Astrocyte of the cerebellum (primary cell): ENCODE measurements at places on chromosomes 7 and 10.

DNA sequence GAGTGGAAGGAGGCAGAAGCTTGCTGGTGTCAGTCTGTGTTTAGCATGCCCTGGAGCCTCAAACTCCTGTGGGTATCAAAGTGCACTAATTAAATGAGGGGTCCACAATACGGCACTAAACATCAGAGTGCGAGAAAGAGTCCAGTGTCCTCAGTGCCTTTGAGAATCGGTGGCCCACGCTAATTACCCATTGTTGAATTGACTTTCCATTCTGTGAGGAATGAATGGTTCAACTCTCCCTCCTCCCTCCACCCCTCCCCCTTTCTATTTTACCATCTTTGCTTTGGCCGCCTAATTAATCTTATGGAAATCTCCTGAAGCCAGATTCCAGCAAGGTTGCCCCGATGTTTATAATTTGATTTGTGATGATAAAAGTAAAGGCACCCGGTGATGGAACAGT lies 217.8 kb downstream of the TFEC start:
- DNase-seq, result no peak

- DNase-seq, result no peak
Measured at GRCh38 chr7:100886142-100886935, 3.2 kb downstream of the UFSP1 start.

DNA sequence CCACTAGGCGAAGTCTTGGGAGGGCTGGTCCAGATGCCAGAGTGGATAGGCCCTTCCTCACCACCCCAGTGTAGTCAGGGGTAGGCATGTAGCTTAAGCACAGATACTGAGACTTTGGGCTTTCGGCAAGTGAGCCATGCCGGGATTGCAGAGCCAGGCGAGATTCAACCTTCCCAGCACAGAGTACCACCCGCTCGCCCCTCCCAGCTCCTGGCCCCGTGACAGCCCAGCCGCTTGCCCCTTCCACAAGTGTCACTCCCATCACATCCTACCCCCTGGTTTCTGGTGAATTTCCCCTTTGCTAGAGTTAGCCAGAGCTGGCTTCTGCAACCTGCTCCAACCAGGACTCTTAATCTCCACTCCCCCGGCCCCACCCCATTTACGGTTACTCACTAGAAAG lies 56.9 kb downstream of the ARHGAP22 start:
- no peak for DNase-seq

- DNase-seq, result no peak
Measured at GRCh38 chr7:28773423-28774145, 184.5 kb downstream of the TRIL start.

DNA sequence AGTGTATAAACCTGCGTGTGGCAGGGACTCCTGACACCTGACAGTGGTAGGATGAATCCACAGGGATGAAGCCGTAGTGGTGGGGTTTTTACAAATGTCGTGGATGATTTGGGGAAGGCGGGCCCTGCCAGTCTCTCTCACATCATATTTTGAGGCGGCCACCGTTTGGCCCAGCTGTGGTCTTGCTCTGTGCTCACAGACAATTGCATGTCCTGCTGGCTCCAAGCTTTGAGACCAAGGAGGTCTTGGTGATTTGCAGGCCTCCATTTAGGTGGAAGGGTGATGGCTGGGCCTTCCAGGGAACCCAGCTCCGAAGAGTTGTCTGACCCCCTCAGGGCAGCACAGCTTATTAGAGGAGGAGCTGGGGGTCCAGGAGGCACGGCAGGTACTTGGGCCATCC lies 151.1 kb upstream of the SHH start:
- no peak for DNase-seq

DNA sequence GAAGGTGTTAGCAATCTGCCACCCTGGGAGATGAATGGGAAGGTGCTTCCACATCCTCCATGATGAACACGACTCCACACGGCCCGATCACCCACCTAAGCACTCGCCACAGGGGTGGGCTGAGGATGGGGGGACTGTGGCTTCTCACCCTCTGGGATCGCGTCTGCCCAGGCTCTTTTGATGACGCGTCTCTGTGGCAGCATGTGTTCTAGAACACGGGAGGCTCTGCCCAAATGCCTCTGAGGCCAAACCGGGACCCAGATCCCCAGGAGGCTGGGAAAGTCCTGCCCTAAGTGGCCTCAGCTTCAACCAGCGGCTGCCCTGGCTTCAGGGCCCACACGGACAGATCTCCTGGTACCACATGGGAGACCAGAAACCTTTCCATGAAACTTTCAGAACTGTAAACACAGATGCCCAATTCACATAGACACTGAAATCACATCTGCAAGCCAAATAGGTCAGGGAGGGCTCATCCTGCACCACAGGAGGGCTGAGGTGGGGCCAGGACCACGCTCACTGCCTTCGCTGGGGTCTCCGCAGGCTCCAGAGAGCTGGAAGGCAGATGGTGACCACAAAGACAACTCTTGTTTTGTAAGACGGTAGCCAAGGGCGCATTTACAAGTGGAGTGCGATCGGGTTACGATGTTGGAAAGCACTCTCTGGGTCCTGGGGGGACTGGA lies 200.6 kb downstream of the PTPRN2 start:
- DNase-seq, result no peak

GRCh38 chr10:74363727-74364126 lies 212.7 kb downstream of the ADK start:
- no peak for DNase-seq

GRCh38 chr7:2775785-2776184 lies 68.3 kb downstream of the GNA12 start:
- no peak for DNase-seq

GRCh38 chr7:101537205-101537604 lies 91.9 kb downstream of the MYL10 start:
- no peak for DNase-seq

DNA sequence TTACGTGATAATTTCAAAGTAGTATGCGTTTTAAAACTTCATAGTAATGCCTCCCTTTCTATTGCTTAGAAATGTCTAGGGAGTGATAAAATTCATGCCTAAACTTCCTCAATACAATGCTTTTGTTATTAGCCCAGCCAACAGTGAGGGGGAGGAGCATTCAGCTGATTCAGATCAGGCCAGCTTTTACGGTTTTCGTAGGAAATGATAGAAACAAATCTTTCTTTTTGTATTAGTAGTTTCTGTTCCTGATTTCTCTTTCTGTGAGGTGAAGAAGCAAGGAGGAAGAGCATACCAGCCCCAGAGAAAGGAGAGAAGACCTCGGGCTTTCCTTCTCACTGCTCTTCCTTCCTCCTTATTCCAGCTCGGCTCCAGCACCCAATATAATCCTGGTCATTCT lies 35.2 kb upstream of the ITPRID1 start:
- DNase-seq, result no peak

DNA sequence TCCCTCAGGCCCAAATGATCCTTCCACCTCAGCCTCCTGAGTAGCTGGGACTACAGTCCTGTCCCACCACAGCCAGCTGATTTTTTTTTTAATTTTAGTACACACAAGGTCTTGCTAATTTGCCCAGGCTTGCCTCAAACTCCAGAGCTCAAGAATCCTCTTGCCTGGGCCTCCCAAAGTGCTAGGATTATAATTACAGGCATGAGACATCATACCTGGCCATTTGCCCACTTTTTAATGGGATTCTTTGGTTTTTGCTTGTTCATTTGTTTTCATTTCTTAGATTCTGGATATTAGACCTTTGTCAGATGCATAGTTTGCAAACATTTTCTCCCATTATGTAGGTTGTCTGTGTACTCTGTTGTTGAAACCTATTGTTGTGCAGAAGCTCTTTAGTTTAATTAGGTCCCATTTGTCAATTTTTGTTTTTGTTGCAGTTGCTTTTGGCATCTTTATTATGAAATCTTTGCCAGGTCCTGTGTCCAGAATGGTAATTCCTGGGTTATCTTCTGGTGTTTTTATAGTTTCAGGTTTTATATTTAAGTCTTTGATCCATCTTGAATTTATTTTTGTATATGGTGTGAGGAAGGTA lies 95.2 kb downstream of the GLCCI1 start:
- DNase-seq, result peak; percentile 16

- DNase-seq, result no peak
Measured at GRCh38 chr10:8618834-8619233, 564.3 kb downstream of the GATA3 start.

GRCh38 chr7:26608402-26608801 lies 256.0 kb downstream of the SKAP2 start:
- no peak for DNase-seq

GRCh38 chr7:3041986-3042675 lies 1.5 kb downstream of the CARD11 start:
- no peak for DNase-seq

- DNase-seq, result peak; percentile 35
Measured at GRCh38 chr10:99966306-99966705, 43.4 kb downstream of the DNMBP start.

GRCh38 chr7:80413383-80413945 lies 98.4 kb downstream of the GNAT3 start:
- DNase-seq, result no peak

DNA sequence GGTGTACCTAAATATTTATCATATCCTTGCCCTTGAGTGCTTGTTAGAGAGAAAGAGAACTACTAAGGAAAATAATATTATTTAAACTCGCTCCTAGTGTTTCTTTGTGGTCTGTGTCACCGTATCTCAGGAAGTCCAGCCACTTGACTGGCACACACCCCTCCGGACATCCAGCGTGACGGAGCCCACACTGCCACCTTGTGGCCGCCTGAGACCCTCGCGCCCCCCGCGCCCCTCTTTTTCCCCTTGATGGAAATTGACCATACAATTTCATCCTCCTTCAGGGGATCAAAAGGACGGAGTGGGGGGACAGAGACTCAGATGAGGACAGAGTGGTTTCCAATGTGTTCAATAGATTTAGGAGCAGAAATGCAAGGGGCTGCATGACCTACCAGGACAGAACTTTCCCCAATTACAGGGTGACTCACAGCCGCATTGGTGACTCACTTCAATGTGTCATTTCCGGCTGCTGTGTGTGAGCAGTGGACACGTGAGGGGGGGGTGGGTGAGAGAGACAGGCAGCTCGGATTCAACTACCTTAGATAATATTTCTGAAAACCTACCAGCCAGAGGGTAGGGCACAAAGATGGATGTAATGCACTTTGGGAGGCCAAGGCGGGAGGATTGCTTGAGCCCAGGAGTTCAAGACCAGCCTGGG lies 11.4 kb downstream of the SERPINE1 start:
- DNase-seq, result peak; percentile 93

- DNase-seq, result no peak
Measured at GRCh38 chr7:45153233-45153632, 4.4 kb upstream of the RAMP3 start.

GRCh38 chr7:157087646-157088045 lies 51.1 kb upstream of the UBE3C start:
- no peak for DNase-seq

DNA sequence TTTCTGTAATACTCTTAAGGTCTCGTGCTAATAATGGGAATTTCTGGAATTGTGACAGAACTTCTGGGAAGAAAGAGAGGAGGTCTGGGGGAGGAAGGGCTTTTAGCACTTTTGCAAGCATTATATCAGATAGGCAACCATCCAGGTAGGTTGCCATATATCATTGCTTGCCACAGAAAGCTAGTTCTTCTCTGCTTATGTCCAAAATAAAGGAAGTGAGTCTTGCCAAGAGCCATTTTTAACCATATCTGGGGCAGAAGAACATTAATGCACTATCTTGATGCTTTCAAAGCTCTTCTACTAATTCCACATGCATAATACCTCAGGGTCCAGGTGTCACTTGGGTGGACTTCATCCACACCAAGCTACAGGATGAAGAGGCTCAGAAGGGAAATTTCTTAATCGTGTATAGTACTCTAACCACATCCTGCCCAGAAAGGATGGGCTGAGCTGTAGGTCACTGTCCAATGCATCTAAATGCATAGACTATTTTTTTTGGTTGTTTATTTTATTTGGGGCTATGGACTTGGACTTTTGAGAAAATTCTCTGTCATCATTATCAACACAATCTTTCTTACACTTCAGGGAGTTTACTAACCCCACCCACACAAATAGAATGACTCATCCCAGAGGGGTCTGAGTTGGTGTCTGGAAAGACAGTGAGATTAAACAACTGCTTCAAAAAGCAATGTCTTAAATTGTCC lies 68.9 kb upstream of the ADO start:
- DNase-seq, result no peak

- no peak for DNase-seq
Measured at GRCh38 chr7:27685209-27685608, 22.5 kb upstream of the HIBADH start.

- DNase-seq, result no peak
Measured at GRCh38 chr10:34464000-34464399, 351.1 kb downstream of the PARD3 start.

GRCh38 chr10:11145495-11145855 lies 127.8 kb downstream of the CELF2 start:
- no peak for DNase-seq

DNA sequence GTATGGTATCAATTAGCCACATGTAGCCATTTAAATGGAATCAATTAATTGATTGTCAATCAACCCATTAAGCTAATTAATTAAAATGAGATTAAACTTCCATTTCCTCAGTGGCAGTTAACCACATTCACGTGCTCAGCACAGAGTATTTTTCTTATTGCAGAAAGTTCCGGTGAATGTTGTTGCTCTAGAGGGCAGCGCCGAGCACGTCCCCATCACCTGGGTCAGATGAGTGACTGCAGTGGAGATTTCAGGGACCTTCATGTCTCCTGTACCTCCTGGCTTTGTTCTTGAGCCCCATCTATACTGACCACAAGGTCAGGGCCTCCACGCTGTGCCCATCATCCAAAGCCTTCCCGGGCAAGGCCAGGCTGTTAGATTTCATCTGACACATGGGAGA lies 168.8 kb upstream of the MKI67 start:
- no peak for DNase-seq

GRCh38 chr10:52752801-52753445 lies 19.7 kb downstream of the MBL2 start:
- no peak for DNase-seq

DNA sequence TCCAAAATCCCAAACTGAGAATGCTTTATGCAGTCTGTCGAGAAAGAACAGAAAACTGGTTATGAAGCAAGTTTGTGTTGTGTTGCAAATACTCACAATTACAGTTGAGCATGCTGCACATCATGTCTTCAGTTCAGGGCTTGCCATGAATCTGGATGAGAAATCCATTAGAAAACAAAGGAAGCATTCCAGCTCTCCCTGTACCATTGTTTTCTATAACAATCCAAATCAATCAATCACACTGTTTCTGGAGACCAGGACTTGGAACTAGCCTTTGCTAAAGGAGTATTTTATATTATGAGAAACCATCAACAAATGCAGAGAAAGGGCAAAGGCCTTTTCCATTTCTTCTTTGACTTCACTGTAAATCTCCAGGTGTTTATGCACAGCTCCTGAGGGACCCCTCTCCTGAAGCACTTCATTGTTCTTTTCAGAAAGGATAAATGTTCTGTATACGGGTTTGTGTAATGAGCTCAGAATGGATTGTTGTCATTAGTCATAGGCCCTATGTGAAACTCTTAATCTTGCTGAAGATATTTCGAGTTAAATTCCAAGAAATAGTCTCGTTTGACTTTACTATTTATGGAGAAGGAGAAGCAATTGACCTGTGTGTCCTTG lies 364.7 kb upstream of the POM121L12 start:
- no peak for DNase-seq

DNA sequence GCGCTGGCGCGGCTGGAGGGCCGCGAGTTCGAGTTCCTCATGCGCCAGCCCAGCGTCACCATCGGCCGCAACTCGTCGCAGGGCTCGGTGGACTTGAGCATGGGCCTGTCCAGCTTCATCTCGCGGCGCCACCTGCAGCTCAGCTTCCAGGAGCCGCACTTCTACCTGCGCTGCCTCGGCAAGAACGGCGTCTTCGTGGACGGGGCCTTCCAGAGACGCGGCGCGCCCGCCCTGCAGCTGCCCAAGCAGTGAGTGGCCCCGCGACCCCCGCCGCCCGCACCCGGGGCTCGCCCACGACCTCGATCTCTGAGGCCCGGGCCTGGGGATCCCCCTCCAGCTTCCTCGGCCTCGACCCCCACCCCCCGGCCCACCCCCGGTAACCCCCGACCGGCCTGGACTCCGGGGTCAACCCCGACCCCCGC lies 537 bp downstream of the FOXK1 start:
- DNase-seq, result no peak
